Breast epithelium (tissue), 4 donors: ENCODE measurements at places on chromosomes 1 and 21.
A peak's percentile ranks its signal among the peaks of the same experiment; 100 is the strongest.

GRCh38 chr1:55484173-55484572 lies 269.0 kb upstream of the USP24 start:
- no peak for DNase-seq

- no peak for DNase-seq
Observed at GRCh38 chr1:192350356-192350755, 33.6 kb downstream of the RGS21 start.

DNA sequence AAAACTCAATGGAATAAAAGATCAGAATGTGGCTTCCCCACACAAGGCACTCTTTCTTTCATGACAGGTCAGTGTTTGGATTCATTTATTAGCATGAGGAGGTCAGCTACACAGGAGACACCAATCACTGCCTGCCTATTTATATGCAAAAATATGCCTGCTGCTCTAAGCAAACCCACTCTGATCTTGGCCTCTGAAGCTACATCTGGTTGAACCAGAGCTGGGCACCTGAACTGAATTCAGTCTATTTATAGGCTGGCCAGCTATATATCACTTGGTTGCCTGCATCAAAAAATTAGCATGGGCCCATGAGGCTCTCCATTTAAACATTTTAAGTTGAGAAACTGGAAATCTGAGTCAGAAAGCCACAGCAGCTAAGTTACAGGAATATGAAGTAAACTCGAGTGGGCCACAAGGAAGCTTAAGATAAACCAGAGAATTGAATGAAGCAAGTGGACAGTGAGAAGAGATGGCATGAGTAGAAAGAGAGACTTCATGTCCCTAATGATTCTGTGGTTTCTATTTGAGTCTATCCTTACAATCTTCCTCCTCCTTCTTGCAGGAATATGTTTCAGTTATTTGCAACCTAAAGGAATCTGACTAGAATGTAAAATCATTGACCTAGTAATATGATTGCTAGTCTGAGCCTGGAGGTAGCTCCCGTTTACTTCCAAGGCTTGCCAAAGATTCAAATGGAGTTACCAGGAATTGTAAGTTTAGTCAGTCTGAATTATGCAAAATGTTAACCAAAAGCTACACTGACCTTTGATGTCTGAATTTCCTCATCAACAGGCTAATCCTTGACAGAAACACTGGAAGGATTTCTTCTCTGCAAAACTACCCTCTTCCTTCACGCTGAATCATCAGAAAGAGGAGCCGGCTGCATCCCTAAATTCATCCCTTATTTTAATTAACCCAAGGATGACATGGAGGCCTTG lies 17.7 kb downstream of the DDAH1 start:
- DNase-seq, result no peak

DNA sequence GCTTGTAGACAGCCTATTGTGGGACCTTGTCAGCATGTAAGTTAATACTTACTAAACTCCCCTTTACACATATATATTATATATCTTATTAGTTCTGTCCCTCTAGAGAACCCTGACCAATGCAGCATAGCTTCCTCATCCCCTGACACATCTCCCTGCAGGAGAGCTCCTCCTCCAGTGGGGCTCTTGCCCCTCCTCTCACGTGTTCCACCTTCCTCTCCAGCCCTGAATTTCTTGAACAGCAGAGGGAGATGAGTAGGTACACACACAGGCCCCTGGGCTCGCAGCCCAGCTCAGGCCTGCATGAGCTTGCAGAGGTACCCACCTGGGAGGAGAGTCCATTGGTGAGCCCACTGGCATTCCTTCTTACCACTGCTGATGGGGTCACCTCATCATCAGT lies 27.3 kb upstream of the GOLT1A start:
- no peak for DNase-seq

DNA sequence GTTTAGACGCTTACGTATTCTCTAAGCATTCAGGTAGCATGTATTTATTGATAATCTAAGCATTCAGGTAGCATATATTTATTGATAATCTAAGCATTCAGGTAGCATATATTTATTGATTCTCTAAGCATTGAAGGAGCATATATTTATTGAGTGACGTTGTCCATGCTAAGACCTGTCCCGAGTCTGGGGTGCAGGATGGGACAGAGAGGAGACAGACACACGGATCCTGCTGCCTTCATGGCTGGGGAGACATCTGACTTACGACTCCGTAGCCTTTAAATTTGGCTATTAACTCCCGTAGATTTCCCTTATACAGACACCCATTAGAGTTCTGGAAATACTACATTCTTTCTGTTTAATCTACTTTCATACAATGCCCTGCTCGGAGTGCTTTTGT lies 982 bp downstream of the SCCPDH start:
- no peak for DNase-seq

GRCh38 chr1:19439464-19440171 lies 45.7 kb downstream of the CAPZB start:
- no peak for DNase-seq

DNA sequence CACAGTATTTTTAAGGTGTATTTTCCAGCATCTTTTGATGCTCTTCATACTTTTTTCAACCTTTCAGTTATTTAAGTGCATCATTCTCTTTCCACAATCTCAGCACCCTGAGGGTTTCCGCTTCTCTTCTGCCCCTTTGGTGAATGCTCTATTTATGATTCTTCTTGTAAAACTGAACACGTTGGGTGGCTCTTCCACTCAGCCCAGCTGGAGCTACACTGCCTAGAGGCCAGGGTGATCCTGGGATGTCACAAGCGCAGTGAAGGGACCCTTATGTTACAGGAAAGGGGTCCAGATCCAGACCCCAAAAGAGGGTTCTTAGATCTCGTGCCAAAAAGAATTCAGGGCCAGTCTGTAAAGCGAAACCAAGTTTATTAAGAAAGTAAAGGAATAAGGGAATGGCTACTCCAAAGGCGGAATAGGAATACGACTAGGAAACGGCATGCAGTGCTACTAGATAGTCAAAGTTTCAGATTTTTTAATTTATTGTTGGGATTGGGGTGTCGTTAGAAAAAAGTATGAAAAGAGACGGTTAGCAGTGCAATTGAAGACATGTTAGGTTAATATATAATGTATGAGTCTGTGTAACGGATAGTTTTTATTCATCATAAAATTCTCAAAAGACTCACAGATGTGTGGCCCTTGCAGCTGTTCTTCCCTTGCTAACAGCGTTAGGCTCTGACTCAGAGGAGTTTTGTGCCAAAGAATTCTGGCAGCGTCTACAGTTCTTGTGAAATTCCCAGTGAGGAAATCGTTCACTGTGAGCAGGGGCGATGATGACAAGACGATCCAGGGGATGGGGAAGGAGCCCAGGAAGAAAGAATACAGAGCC lies 14.4 kb upstream of the ERVH48-1 start:
- peak; percentile 85 for DNase-seq

DNA sequence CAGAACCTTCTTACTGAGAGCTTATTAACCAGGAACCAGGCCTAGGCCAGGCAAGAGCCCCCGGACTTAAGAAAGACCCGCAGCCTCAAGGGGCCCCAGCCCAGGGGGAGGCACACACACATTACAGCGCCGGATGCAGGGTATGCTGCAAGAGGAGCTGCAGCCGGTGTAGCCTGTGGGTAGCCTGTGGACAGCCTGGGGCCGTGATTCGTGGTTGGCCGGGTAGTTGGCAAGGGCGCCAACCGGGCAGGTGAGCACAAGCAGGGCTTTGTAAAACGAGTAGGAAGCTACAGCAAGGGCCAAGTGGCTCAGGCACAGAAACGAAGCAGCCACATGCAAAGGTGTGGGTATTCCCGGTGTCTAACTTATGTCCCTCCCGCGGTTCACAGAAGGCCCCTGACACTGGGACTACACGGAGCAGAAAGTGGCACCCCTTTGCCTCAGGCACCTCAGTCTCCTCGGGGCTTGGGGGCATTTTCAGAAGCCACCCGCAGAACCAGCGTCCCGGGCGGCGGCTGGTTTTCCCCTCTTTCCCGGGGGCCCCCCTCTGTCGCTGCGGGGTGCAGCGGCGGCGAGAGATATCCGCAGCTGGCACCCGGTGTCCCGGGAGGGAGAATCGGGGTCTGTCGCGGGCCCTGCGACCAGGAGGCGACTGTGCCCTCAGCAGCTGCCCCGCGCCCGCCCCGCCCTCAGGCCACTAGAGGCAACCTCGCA lies 40.8 kb downstream of the KIAA1614 start:
- DNase-seq, result peak; percentile 67

GRCh38 chr21:43034826-43035225 lies 40.8 kb downstream of the CBS start:
- no peak for DNase-seq
